Stimulated activated CD4-positive, alpha-beta T cell treated with anti-CD3 and anti-CD28 coated beads, Interleukin-2, amount 100 ng/mL, for 4 hours (primary cell): ENCODE measurements at places on chromosomes 6 and 20.

DNA sequence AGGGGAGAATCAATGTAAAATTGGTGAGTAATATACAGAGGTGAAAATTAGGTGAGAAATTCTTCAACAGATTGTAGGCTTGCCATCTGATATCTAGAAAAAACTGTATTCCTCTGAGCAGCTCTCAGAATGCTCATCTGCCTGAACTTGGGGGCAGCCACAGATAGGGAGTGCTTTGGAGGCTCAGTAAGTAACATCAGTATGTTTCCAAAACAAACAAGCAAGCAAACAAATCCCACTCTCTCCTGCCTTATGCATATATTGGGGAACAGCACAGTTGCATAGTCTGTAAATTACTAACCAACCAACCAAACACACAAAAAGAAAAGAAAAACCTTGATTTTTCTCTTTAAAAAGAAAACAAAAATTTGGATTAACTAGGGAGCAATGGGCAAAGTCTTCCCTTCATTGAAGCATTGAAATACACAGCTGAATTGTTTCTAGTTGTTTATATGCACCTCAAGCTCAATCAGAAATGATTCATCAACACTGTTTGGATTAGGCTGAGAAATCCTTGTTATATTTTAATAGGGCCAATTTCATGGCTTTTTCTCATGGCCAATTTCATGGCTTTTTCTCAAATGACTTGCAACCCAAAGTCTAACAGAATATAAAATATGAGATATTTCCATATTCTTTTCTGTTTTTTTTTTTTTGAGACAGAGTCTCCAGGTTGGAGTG is 50.1 kb upstream of the DEK start:
- DNase-seq, result no peak

- DNase-seq, result no peak
These were observed 73.5 kb downstream of the CHMP4B start for GRCh38 chr20:33884633-33885032.

- no peak for DNase-seq
These were observed 260.6 kb downstream of the TPBG start for GRCh38 chr6:82624251-82624650.

DNA sequence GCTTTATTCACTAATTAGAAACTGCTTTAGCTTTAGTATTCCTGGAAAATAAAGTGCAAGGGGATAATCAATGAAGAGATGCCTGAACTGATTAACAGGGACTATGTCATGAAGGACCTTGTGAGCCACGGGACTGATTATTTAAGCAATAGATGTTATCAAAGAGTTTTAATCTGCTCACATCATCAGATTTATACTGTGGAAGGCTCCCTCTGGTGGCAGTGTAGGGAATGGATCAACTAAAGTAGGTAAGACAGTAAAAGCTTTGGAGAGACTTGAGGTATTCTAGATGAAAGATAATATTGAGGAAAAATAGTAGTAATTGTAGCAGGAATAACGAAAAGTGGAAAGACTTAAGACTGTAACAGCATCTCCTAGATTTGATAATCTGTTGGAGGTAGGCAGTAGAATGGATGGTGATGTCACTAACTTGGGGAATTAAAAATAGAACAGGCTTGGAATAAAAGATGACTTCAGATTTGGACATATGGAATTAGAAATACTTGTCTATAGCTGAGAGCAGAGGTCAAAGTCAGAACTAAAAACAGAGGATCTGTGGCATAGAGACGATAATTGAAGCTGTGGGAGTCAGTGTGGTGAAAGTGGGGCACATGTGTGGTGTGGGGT is 80.3 kb upstream of the HTR1E start:
- no peak for DNase-seq

- DNase-seq, result no peak
These were observed 610.5 kb downstream of the UTRN start for GRCh38 chr6:144895313-144896278.

DNA sequence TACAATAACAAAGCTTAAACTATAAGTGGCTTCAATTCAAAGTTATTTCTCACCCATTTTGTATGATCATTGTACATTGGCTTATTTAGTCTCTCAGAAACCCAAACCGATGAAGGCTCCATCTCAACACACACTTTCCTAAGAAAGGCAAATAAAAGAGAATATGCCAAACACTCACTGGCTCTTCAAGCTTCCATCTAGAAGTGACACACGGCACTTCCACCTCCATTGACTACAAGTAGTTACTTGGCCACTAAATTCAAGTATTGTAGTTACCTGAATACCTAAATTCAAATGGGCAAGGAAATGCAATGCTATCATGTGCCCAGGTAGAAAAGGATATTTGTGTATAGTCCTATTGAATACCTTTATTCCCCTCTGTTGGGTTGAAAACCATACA is 170.6 kb downstream of the OGFRL1 start:
- DNase-seq, result no peak

GRCh38 chr6:4906293-4907276 is 97.3 kb downstream of the RPP40 start:
- DNase-seq, result no peak

DNA sequence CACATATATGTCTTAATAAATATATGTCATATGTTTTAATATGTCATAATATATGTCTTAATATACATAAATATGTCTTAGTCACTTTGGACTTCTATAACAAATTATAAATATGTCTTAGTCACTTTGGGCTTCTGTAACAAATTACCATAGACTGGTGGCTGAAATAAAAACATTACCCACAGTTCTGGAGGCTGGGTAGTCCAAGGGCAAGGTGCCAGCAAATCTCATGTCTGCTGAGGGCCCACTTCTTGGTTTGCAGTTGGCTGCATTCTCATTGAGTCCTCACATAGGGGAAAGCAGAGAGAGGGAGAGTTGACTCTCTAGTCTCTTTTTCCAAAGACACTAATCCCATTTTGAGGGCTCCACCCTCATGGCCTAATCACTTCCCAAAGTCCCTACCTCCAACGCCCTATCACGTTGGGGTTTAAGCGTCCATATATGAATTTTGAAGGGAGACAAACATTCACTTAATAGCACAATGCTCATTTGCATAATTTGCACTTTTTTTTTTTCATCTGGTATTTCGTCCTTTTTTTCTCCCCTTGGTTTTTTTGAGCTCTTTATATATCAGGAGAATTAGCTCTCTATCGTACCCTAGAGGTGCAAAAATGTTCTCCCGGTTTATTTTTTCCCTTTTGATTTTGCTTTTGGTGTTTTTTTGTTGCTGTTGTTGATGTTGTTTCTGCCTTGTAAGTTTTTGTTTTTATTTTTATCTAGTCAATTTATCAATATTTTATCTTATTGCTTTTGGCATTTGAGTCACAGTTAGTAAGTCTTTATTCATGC is 266.4 kb downstream of the PLCB1 start:
- no peak for DNase-seq

DNA sequence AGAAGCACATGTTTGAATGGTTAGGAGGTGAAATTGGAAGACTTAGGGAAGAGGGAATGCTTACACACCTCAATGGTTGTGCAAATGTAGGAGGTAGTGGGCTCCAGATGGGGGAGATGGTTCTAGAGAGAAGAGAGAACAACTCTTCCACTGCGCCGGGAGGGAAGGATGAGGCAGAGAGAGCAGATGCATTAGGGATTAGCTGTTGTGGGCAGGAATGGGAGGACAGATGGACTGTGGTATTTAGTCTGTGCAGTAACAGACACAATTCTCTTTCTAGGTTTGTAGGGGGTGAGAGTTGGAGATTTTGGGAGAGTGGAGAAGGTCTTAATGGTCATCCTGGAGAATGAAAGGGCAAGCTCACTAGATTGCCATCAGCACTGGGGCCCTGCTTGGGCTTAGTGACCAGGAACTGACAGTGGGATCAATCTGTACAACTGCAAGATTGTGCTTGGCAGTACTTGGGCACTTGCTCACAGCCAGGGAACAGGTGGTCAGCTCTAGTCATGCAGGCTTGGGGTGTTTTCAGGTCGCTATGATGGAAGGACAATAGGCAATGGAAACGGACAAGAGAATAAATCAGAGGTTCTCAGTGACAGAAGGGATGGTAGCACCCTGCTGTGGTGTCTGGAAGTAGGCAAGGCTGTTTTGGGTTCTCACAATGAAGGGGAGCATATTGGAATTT is 182.0 kb upstream of the MYLIP start:
- no peak for DNase-seq

GRCh38 chr6:81750200-81750599 is 2.3 kb downstream of the TENT5A start:
- no peak for DNase-seq

DNA sequence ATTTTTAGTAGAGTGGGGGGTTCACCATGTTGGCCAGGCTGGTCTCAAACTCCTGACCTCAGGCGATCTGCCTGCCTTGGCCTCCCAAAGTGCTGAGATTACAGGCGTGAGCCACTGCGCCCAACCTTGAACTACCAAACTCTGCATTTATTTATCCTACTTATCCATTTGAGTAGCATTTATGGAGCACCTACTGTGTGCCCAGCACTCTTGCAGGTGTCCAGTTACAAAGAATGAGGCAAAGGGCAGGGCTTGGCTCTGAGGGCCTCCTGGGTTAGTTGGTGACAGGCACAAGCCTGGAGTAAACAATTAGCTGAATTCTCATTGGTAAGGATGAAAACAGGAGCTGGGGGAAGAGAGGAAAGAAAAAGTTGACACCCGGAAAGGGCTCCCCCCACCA is 93.4 kb upstream of the FOXP4 start:
- no peak for DNase-seq

- DNase-seq, result no peak
These were observed 44.4 kb downstream of the DSTN start for GRCh38 chr20:17614176-17614811.

GRCh38 chr20:45325371-45325770 is 17.3 kb upstream of the MATN4 start:
- no peak for DNase-seq

DNA sequence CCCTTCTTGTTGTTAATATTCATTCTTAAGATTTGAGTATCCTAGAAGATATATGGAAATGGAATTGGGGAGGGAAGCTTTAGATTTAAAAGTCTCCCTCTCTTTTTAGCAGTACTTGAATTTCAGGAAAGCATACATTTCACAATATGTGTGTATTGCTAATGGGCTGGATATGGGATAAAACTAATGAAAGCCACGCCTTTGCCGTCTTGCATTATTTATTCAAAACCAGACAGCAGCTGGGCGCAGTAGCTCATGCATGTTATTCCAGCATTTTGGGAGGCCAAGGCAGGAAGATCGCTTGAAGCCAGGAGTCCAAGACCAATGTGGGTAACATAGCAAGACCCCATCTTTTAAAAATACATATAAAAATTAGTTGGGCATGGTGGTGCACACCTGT is 121.6 kb upstream of the TIAM2 start:
- no peak for DNase-seq

DNA sequence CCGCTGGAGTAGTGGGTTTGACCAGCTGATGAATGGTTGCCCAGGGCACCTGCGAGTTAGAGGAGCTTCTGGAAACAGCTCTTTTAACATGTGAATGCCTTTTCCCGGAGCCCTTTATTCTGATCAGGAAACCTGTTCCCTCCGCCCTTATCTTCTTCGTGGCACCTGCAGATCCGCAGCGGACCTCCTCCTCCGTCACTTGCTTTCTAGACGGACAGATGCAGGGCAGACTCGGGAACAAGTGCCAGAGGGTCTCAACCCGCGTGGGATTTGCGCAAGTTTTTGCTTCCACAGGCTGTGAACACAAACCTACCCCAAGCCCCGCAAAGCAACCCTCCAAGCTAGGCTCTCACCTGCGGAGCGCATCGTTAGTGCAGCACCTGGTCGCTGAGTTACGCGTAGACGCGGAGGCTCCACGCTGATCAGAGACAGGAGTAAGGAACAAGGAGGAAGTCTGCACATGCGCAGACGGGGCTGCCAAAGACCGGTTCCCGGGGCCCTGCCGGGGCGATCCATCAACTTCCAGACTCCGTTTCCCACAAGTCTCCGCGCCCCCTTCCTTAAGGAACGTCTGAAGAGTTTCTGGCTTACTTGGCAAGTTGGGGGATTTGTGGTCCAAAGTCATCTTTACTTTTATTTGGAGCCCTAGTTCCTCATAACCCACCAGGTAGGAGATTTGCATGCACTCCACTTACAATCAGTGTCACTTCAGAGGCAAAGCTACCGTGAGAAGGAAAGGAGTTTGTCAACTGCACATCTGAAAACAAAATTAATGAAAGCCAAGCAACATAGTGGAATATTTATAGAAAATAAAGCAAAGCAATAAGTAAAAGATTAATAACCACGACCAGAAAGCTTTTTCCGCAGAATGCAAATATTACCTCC is 52.7 kb upstream of the ELMO2 start:
- DNase-seq, result no peak

GRCh38 chr20:50270034-50270395 is 79.4 kb downstream of the CEBPB start:
- no peak for DNase-seq

DNA sequence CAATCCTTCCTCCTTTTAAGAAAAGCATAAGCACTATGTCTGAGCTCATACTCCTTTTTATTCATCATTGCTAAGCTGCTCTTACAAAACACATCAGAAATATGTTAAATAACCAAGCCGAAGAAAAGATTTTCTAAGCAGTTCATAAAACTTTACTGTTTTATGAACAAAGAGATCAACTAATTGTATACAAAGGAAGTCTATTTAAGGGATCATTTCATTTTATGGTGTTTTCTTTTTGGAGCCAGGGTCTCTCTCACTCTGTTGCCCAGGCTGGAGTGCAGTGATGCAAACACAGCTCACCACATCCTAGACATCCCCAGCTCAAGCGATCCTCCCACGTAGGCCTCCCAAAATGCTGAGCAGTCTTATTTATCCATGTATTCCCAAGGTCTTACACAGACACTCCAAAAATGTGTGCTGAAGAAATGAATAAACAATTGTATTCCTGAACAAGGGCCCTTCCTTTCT is 9.3 kb downstream of the NUDT3 start:
- no peak for DNase-seq

DNA sequence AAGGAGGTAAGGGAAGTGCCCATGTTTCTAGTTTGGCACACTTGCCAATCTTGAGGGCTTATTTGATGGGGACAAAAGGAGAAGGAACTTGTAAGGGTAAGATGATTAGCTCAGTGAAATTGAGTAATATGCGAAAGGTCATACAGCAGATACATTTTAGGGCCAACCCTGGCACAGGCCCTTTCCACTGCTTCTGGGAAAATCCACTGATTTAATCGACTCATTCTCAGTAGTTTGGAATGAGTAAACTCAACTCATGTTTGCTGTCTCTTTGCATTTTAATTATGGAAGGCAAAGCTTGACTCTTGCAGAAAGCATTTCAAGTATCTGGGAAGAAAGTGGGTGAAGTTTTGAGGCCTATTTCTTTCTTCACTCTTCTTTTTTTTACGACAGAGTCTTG is 20.0 kb downstream of the PHF20 start:
- DNase-seq, result no peak

- no peak for DNase-seq
These were observed 104.7 kb upstream of the CEP85L start for GRCh38 chr6:118755941-118756646.
